ENCODE measurements at places on chromosomes 2 and 18. TPM values are rescaled to one million over a fixed set of nuclear protein-coding genes. Genes with fewer than 3 reads are reported as not detected.

The MPP4 gene
- 0.24 TPM for total RNA-seq

The SLC16A14 gene
- total RNA-seq, result 3.4 TPM

GRCh38 chr2:30031184-30031583, 109.8 kb upstream of the ALK start:
- no peak for DNase-seq

The SPAG16 gene
- total RNA-seq, result 18.7 TPM

The RGPD3 gene
- 0.05 TPM for total RNA-seq

- DNase-seq, result no peak
These were observed 378.2 kb downstream of the BCL11A start for GRCh38 chr2:60175290-60175689.

Measured in heart left ventricle (tissue), 16 donors.